Right cardiac atrium (tissue), 5 donors: ENCODE measurements at places on chromosomes 3 and 15.

- DNase-seq: no peak
Measured at GRCh38 chr3:33658039-33658438, 60.0 kb downstream of the CLASP2 start.

DNA sequence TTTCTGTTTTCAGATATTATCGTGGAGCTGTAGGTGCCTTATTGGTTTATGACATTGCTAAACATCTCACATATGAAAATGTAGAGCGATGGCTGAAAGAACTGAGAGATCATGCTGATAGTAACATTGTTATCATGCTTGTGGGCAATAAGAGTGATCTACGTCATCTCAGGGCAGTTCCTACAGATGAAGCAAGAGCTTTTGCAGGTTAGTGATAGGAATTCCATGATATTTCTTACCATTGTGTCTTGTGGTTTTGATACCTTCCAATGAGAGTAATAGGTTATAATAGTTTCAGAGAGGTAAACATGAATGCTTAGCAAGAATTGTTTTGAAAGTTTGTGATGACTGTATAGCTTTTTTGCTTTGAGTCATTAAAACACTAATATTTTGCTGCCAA lies 8.5 kb downstream of the RAB11A start:
- no peak for DNase-seq

DNA sequence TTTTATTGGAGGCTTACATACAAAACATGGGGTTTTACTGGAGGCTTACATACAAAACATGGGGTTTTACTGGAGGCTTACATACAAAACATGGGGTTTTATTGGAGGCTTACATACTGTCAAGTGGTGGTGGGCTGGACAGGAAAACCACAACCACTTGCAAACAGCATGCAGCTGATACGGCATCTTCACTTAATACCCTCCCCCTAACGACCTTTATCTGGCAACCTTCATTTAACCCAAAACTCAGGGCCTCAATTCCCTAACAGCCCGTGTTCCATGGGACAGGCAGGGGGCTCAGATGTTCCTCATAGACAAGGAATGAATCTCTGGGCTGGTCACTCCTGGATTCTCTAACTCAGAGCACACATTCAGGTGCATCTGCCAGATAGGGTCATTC lies 137.1 kb downstream of the CD47 start:
- DNase-seq: no peak

DNA sequence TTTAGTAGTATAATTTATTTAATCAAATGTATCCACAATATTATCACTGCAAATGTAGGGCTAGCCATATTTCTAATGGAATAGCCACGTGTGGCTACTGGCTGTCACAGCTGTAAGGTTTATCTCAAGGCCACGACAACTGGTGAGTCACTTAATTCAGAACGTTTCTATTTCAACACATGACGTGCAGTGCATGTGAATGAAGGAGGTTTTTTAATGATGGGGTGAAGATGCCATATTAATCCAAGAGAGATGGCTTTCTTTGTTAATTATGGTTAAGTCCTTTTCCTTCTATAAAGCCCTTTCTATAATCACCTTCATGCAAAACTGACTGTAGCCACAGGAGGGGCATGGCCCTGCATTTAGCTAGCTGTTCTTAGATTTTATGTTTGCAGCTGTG lies 212.0 kb downstream of the FEZF2 start:
- no peak for DNase-seq

- no peak for DNase-seq
Measured at GRCh38 chr15:65057549-65057940, 10.2 kb downstream of the RASL12 start.

DNA sequence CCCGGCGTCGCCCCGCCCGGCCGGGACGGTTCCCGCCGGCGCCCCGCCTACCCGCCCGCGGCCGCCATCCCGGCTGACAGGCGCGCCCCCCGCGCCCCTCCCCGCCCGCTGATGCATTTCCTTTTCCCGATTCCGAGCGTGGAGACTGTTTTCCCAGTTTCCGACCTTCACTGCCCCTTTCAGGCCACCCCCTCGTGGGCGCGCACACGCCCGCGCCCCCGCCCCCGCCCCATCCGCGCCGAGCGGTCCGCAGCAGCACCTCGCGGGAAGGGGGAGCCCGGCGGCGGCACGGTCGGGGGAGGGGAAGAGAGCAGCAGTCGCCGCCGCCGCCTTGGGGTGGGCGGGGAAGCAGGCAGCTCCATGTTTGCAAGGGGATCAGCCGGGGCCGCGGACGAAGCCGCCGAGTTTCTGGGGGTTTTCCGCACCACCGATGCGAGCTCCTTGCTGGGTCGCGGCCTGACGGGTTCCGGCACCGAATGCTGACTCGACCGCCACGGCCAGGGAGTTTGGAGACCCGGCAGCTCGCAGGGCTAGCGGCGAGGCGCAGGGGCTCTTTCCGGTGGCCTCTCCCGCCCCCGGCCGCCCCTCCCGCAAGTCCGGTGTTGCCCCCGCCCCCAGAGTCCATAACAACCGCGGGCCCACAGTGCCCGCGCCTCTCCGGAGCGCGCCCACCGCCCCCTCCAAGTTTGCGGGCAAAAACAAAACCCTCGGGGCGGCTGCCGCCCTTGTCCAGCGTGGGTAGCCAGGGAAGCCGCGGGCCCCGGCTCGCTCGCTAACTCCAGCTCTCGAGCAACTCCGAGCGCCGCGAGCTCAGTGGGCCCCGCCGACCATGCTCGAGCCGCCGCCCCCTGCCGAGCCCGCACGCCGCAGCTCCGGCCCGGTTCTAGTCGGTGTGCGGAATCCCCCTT lies 3.2 kb upstream of the SIN3A start:
- DNase-seq: peak; percentile 52

- DNase-seq: no peak
Measured at GRCh38 chr3:188335656-188336055, 181.7 kb downstream of the LPP start.

- DNase-seq: peak; percentile 94
Measured at GRCh38 chr3:52238761-52239701, at the start of gene TWF2. Gene TWF2 (minus strand): TSS chr3:52239158. CDS start chr3:52239016, 142 bp downstream.

DNA sequence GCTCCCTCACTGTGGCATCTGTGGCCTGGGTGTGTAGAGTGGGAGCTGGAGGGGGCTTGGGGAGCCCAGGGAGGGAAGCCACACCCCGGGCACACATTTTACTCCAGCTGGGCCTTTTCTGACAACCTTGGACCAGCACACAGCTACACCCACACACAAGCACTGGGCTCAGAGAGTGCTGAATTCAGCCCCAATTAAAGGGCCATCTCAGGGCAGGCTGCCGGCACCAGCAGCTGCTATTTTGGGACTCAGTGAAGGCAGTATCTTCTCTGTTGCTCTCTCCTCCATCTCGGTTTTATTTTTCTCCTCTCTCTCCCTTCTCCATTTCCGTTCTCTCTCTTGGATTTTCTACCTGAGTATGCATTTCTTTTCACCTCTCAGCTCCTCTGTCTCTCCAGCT lies 19.1 kb upstream of the TBC1D21 start:
- DNase-seq: no peak

- no peak for DNase-seq
Measured at GRCh38 chr3:18808429-18808828, 339.9 kb upstream of the KCNH8 start.

- peak; percentile 43 for DNase-seq
Measured at GRCh38 chr15:77597804-77598453, 34.8 kb downstream of the LINGO1 start.

GRCh38 chr3:43399034-43399433 lies 112.7 kb downstream of the SNRK start:
- DNase-seq: no peak

GRCh38 chr15:89496155-89497098 lies at the start of gene RHCG:
Gene RHCG (minus strand): TSS chr15:89496583. CDS start chr15:89496544, 39 bp downstream.
- DNase-seq: peak; percentile 56
